Occipital lobe (tissue), 3 donors: ENCODE measurements at places on chromosomes 11 and 22. TPM values are rescaled to one million over a fixed set of nuclear protein-coding genes. Genes with fewer than 3 reads are reported as not detected.

Gene OPCML
- 65.5 TPM for total RNA-seq

- DNase-seq = no peak
These were observed 18.1 kb upstream of the CADM1 start for GRCh38 chr11:115522302-115522701.

GRCh38 chr11:120562806-120563425, 51.4 kb downstream of the GRIK4 start:
- DNase-seq = no peak

- DNase-seq = no peak
These were observed 17.6 kb downstream of the MYH9 start for GRCh38 chr22:36369922-36370791.

- DNase-seq = no peak
These were observed 773 bp downstream of the HRAS start for GRCh38 chr11:534396-535209.

GRCh38 chr11:112212290-112212689, 13.9 kb upstream of the PTS start:
- DNase-seq = no peak
